ENCODE measurements at places on chromosomes 16 and 17.

DNA sequence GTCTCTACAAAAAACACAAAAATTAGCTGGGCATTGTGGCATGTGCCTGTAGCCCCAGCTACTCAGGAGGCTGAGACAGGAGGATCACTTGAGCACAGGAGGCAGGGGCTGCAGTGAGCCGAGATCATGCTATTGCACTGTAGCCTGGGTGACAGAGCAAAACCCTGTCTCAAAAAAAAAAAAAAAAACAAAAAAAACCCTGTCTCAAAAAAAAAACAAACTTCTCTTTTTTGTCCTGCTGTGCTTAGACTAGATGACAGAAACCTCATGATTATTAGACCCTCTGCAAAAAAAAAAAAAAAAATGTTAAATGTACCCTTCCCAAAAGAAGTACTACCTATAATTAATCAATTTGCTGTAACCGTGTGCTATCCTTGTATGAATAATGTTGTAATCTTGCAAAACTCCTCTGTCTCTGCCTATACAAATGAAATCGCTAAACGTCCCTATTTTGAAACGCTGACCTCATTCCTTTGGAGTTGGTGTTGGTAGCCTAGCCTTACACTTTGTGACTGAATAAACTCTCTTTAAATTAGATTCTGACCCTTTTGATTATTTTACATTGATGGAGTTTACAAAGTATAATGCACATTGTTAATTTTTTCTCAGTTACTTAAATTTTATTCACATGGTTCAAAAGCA lies 13.6 kb upstream of the DHRS7B start:
- DNase-seq, result no peak

GRCh38 chr17:2799653-2800052 lies 3.4 kb downstream of the RAP1GAP2 start:
- DNase-seq, result no peak

GRCh38 chr16:29820271-29820701 lies at the start of gene MVP:
TSS of gene MVP (plus strand) at chr16:29820462. CDS start at chr16:29830550, 10,088 bp downstream.
- peak; percentile 79 for DNase-seq

GRCh38 chr17:80449930-80450576 lies 26.4 kb downstream of the NPTX1 start:
- DNase-seq, result no peak

- DNase-seq, result peak; percentile 89
Measured at GRCh38 chr17:75845058-75845711, 981 bp upstream of the UNC13D start.

DNA sequence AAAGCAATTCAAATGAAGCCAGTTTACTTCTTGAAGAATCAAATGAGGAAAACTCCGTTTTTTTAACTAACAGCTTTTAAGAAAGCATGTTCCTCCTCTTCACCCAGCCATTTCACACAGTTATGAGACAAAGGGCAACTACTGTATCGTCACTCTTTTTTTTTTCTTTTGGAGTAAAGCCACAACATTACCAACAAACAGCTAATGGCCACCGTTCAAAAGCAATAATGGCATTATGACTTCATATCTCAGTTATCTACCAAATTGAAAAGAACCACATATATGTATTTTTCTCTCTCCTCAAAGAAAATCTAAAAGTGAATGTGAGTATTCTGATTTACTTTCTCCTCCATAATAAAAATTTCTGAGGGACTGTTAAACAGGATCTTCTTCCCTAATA lies 14.5 kb downstream of the GRB2 start:
- DNase-seq, result no peak

DNA sequence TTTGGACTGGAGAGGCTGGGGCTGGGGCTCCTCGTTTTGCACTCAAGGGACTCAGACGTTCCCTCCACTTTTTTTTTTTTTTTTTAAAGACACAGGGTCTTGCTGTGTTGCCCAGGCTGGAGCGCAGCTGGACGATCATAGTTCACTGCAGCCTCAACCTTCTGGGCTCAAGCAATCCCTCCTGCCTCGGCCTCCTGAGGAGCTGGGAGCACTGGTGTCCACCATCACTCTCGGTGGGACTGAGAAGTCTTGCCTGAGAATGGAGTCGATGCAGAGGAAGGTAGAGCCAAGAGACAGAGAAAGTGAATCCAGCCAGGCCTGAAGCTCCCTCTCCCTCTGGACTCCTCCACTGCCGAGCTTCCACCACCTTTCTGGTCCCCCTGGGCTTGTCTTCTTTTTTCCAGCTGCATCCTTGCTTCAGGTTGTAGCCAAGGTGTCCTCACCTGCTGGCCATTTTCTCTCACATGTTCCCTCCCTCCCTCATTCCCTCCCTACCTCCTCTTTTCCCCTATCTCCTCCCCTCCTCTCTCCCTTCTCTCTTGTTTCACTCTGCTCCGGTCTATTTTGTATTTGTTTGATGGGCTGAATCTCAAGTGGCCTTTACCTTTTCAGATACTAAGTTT lies 233.8 kb downstream of the SNX29 start:
- no peak for DNase-seq

- DNase-seq, result no peak
Measured at GRCh38 chr17:10754861-10755591, 25.2 kb upstream of the TMEM220 start.

DNA sequence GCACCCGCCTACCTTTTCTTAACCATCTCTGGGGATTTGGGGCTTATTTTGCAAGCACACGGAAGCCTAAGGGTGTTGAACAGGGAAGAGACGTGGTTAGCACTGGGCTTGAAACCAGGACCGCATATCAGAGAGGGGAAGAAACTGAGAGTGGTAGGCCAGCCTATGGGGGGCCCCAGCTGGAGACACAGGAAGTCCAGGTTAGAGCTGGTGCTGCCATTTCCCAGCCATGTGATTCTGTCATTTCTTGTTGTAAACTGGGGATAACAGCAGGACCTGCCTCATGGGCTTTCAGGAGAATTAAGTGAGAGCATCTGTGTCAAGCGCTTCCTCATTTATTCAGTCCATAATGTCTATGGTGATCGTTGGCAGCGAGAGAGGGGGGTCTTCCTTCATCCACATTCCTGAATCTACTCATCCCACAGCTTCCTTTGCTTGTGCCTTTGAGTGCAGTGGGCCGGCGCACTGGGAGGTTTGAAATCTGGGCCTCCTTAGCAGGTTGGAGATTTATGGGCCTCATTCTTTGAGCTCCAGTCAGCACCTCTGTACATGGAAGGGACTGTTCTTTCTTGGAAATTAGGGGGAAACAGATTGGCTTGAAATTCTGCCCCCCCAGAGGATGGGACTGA lies 20.1 kb downstream of the NKD1 start:
- no peak for DNase-seq

- DNase-seq, result peak; percentile 69
Measured at GRCh38 chr17:61409301-61410112, 9.9 kb downstream of the TBX2 start.

DNA sequence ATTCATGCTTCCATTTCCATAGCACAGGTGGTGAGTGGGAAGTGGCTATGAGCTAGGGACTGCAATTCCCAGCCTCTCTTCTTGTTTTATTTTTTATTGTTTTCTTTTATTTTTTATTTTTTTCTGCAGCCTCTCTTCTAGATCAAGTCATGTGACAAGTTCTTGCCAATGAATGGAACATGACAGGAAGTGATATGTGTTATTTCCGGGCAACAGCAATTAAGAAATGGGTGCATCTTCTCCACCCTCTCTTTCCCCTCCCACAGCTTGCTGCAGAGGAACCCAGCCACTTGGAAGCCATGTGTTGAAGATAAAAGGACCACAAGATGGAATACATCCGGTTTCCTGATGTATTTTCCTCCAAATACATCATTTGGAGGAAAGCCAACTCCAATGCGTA lies 23.6 kb downstream of the IRX5 start:
- DNase-seq, result no peak

DNA sequence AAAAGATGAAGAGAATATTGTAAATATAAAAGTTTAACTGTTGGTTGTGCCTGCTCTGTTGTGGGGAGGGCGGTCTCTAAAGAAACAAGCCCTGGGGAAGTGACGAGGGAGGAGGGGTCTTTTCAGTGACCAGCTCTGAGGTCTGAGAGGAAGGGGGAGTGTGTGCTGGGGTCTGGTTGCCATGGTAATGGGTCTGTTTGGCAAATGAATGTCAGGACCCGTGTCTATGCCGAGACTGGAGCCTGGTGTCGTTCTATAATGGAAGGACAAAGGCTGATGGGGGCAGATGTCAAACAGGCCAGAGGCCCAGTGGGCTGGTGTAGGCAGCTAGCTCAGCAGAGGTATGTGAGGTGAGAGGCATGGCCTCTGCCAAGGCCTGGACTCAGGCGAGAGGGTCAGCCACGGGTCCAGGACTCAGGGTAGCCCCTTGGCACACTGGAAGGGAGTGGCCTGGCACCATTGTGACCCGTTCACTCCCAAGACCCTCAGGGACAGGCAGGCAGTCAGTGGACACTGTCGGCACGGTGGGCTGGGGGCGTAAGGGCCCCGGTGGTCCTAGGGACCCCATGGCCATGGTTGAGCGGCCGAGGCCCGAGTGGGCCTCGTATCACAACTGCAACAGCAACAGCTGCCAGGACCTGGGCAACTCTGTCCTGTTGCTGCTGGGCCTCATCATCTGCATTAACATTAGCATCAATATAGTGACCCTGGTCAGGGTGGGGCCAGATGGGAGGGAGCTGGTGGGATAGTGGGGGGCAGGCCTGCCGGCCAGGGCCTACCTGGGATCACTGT lies at the start of gene SPEM1:
TSS of gene SPEM1 (plus strand) at position 506 of the 792 bp plus-strand sequence. CDS start at position 567, 61 bp downstream.
- DNase-seq, result no peak

GRCh38 chr16:58243528-58244004 lies 45.7 kb upstream of the CSNK2A2 start:
- peak; percentile 61 for DNase-seq

DNA sequence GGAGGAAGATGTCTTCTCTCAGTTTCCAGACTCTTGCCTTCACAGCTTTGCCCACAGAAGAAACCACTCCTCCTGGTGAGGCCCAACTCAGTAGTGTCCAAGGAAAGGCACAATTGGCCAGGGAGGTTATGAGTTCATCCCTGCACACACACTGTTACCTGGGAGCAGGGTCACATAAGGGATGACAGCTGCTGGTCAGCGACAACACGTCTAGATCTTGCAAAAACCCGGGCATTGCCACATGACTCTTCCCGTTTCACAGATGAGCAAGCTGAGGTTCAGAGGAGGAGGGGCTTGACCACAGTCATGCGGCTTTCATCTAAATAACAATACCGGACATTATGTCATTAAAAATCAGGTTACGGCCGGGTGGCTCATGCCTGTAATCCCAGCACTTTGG lies 186.0 kb downstream of the COPRS start:
- DNase-seq, result no peak

GRCh38 chr16:76835339-76835738 lies 355.7 kb upstream of the MON1B start:
- no peak for DNase-seq

DNA sequence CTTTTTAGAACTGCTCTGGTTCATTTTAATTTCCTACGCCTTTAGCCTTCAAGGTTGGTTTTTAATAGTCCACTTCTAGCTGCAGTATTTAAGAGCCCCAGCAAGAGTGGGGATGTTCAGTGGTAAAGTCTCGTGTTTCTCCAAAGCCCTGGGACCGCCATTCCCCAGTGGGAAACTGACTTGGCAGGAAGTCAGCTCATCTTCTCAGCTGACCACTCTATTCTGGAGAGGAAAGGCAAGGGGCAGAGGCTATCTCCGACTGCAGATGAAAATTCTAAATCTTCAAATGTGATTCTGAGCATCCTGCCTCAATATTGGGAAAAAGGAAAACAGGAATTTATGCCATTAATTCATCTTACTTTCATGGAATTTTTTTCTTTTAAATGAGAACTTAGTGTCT lies 35.5 kb downstream of the HS3ST3B1 start:
- no peak for DNase-seq

DNA sequence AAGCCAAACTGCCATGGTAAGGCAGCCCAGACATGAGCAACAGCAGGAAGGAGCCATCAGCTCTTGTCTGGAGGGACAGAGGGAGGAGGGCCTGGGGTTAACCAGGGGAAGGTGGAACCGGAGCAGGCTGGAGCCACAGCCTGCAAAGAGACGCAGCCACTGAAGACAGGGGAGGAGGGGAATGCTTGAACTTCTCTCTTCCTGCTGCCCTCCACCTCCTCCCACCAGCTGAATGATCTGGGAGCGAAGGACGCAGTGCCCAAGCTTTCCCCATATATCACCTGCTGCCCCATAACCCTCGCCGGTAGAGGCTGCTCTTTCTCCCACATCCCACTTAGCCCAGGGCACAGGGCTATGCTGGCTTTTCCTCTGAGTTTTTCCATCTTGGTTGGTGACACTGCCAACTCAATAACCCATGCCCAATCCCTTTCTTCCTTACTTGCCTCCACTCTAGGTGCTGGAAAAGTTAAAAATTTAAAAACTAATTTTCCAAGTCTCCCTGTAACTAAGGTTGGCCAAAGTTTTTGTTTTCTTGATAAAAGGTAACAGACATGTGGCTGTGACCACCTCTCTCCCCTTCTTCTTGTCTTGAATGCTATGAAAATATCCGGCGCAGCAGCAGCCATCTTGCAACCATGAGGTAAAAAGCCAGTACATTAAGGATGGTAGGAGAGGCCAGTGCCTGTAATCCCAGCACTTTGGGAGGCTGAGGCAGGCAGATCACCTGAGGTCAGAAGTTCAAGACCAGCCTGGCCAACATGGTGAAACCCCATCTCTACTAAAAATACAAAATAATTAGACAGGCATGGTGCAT lies 21.8 kb upstream of the CACNG4 start:
- DNase-seq, result no peak

- DNase-seq, result no peak
Measured at GRCh38 chr16:48292452-48292851, 45.1 kb upstream of the ABCC11 start.

DNA sequence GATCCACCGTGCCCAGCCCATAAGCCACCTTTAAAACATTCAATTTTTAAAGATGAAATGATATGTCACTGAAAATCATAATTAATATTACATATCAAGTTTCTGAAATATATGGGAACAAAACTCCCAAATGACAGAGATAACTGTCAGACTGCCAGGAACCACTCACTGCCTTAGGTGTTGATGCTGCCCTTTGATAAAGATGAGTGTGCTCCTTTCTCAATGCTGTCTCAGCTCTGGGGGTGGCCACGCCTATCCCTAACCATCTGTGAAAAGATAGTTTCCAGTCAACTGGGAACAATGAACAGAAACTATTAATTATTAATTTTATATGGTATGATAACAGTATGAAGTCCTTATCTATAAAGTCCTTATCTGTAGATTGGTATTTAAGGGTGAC lies 177.7 kb downstream of the MYO1D start:
- no peak for DNase-seq

DNA sequence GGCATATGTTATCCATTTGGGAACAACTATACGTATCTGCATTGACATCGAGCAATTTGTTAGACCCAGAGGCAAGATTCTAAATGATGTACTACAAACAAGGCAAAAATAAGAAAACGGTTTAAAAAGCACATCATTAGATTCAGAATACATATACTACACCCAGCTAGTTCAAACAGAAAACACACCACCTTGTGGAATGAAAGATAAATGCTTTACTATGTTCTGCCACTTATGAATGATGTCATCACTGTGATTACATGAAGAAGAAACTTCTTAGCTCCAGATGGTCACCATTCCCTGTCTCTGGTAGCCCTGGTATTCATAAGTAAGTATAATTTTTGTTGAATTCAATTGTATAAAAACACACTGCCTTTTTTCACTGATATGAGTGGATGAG lies 7.8 kb downstream of the NACA2 start:
- peak; percentile 40 for DNase-seq

GRCh38 chr16:51876934-51877333 lies 670.0 kb downstream of the TOX3 start:
- no peak for DNase-seq

GRCh38 chr16:48596326-48596725 lies 13.7 kb downstream of the N4BP1 start:
- DNase-seq, result no peak

GRCh38 chr16:180101-180675 lies at the start of gene HBQ1:
TSS of gene HBQ1 (plus strand) at chr16:180459. CDS start at chr16:180487, 28 bp downstream.
- DNase-seq, result peak; percentile 72

- no peak for DNase-seq
Measured at GRCh38 chr17:61423967-61424649, 24.5 kb downstream of the TBX2 start.

GRCh38 chr16:90022209-90023077 lies 3.2 kb upstream of the DBNDD1 start:
- peak; percentile 76 for DNase-seq

Data from germinal center (tissue), 1 donor.